NCI-H2029 treated with DMSO at 0.1 percent for 48 hours (cell line): ENCODE measurements at places on chromosomes 16 and 17.

- no peak for DNase-seq
These were observed 1.9 kb downstream of the ORMDL3 start for GRCh38 chr17:39925282-39926134.

DNA sequence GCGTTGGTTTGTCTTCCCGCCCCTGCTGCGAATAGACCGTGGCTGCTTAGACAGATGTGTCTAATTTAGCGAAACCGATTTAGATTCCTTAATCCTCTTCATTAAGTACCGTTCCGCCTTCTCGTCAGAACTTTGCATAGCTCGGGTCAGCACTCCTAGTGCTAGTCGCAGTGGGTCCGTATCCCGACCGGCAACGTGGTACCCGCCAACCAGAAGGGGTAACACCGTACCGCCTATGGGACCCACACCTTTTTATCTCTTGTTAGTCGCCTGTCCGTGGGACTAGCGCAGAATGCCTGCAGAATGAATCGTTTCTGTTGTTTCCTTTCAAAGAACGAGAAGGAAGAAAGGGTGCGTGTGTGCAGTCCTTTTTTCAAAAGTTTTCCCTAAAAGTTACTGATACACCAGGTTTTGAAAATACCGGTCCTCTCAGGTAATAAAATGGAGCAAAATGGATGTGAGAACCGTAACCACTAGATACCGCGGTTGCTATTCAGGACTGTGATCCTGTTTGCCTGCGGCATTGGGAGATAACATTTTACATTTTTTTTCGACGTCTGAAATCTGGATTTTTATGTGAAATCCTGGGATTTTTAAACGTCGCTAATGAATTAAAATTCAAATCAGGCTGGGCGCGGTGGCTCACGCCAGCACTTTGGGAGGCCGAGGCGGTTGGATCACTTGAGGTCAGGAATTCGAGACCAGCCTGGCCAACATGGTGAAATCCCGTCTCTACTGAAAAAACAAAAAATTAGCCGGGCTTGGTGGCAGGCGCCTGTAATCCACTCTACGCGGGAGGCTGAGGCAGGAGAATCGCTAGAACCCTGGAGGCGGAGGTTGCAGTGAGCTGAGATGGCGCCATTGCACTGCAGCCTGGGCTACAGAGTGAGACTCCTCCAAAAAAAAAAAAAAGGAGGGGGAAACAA is 998 bp upstream of the SRSF1 start:
- DNase-seq = no peak

GRCh38 chr16:12315330-12316136 is 339.0 kb downstream of the SNX29 start:
- no peak for DNase-seq

DNA sequence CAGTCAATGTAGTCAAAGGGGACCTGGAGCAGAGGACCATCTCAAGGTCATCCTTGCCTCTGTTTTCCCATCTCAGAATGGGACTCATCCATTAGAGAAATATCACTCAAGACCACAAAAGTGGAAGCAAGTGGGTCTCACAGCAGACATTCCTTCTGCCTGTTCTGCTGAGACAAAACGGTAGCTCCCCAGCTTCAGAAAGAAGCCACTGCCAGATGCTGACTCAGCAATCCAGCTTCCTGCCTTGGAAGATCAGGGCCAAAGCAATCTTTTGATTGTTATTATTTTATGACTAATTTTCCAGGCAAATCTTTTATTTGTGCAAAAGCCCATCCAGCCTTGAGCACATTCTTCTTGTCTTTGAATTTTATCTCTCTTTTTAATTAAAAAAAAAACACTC is 86.8 kb downstream of the CCT6B start:
- DNase-seq = no peak

- DNase-seq = no peak
These were observed 64.7 kb downstream of the SOX9 start for GRCh38 chr17:72185564-72185963.

DNA sequence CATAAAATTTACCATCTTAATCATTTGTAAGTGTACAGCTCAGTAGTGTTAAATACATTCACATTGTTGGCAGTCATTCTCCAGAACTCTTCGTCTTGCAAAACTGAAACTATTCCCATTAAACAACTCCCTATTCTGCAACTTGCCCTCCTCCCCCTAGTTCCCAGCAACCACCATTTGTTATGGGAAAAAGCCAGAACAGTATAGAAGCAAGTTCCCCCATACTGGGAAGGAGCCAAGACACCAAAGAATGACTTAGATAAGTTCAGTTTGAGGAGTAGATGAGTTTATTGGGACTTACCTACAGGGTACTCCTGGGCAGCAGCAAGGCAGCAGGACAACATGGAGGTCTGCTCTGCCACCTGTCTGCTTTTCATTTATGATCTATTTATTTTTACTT is 39.3 kb upstream of the TEKT1 start:
- no peak for DNase-seq

- DNase-seq = no peak
These were observed 14.1 kb upstream of the G6PC1 start for GRCh38 chr17:42886283-42887176.

DNA sequence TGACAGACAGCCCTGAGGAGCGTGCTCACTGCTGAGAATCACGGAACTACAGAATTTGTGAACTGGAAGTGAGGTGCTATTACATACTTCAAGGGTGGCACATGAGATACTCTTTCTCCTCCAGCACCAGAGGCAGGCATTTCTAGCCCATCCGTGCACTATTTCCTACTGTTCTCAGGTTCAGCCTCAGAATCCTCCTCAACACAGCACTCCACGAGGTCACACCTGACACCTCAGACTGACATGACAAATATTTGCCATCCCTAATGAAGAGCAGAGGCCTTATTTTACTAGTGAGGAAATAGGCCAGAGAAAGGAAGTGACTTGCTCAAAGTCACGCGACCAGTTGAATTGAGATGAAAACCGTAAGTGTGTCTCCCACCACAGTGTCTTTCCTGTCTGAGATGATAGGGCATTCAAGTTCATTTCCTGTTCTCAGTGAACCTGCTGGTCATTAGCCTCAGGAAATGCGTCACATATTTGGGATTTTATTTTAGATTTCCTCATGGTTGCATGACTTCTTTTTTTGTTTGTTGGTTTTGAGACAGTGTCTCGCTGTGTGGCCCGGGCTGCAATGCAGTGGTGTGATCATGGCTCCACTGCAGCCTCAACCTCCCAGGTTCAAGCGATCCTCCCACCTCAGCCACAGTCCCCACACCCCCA is 23.6 kb downstream of the SEZ6 start:
- DNase-seq = peak; percentile 34

- no peak for DNase-seq
These were observed 45.2 kb downstream of the TOX3 start for GRCh38 chr16:52501746-52502145.

DNA sequence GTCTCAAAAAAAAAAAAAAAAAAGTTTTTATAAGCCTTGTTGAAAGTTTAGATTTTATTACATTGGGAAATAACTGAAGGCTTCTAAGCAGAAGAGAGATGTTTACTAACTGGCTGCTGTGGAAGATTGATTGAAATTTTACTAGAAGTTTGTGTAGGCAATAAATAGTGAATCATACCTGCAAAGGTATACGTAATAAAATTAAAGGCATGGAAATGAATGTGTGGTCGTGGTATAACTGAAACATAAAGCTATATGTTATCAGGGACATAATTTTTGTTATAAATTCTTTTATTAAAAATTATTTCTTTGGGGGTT is 8.7 kb downstream of the LUC7L3 start:
- DNase-seq = no peak

GRCh38 chr16:86186313-86186712 is 287.4 kb downstream of the IRF8 start:
- DNase-seq = no peak

- DNase-seq = no peak
These were observed 15.0 kb upstream of the C17orf58 start for GRCh38 chr17:68011199-68011665.

DNA sequence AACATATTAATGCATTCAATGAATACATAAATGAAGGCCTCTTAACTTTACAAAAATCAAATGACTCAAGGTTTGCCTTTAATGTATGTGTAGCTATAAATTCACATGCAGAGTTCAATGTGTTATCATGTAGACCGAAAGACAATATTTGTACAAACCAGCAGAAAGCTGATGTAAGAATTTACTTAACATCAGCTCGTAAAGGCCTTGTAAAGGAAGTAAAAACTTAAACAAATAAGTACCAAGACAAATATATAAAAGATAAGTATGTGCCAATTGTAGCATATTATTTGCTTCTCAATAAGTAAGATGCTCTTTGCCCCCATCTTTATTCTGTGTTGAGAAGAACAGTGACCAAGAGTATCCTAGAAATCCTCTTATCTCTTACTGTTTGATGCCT is 105.7 kb downstream of the SYCE1L start:
- DNase-seq = no peak

DNA sequence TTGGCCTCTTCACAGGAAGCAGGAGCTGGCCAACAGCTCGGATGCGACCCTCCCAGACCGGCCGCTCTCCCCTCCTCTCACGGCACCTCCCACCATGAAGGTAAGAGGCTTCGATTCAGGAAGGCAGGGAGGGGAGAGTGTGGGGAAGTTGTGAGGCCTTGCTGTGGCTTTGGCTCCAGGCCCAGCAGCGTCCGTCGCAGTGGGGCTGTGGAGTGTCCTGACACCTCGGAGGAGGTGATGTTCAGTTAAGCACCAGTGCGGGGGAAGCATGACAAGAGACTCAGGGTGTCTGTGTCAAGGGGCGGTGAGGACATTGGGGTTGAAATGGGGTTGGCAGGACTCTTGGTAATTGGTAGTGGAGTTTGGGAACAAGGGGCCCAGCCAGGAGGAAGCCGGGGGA is 109.0 kb downstream of the RAP1GAP2 start:
- no peak for DNase-seq

DNA sequence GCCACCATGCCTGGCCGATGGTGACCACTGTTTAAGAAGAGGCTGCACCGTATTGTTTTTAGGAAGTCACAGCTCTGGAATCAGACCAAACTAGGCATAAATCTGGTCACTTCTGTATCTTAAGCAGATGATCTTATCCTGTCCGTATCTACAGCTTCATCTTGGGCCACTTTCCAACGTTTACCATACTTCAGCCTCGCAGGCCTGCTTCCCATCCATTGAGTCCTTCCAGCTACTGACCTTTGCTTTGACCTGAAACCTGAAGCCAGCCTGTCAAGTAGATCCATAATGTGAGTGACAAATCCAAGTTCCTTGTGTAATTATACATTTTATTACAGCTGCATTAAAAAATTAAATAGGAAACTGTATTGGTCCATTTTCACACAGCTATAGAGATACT is 1033.0 kb downstream of the CDH11 start:
- no peak for DNase-seq

- no peak for DNase-seq
These were observed 404.1 kb downstream of the CNTNAP4 start for GRCh38 chr16:76681296-76681695.
